ENCODE measurements at places on chromosomes 5 and 9.

- no peak for DNase-seq
Observed at GRCh38 chr5:165665735-165666400, 2160.4 kb downstream of the MAT2B start.

GRCh38 chr5:180792287-180792964 is 10.2 kb downstream of the MGAT1 start:
- DNase-seq, result no peak

DNA sequence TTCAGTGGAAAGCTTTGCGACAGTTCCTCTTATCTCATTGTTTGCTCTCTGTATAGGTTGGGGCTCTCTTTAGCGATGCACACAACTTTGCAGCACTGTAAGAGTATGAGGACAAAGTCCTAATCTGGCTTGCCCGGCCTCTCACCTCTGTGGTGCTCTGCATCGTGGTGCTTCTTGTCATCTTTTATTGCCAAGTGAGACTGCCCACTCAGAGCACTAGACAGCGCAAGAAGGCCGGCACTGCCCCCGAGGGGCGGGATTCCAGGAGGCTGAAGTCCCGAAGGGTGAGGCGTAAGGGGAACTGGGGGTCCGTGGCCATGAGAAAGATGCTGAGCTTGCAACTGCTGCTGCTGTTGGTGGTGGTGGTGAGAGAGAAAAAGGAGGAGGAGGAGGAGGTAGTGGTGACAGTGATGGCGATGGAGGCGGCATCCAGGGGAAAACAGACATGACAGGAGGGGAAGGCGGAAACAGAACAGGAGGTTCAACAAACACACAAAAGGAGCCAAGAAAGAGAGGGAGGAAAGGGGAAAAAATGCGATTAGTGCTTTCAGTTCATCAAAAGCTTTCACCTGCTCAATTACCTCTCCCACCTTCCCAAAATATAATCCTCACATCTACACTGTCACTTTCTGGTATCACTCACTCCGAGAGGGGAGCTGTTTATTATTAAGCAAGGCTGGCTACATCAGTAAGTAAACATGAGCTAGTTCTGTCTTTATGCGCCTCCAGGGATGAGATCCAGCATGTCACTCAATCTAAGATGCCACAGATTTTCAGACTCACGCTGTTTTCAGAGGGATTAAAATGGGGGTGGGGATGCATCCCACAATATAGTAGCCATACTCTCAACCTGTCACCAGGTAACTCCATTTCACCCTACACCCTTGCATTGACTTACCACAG is 55.1 kb downstream of the TLE1 start:
- no peak for DNase-seq

DNA sequence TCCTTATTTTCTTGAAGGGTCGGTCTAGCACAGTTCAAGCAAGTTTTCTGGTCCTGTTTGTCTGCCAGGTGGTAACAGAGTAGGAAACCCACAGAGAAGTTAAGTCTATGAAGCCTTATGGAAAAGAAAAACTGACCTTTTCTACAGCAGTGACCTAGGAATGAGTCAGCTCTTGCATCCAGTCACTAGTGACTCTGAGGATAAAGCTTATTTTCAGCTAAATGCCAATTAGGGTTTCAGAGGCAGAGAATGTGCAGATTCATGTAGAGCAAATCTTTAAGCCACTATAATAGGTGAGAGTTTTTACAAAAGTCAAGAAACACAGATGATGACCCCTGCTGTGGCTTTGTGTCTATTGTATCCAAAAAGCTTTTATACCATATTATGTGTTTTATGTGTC is 100.7 kb downstream of the CWC27 start:
- DNase-seq, result no peak

DNA sequence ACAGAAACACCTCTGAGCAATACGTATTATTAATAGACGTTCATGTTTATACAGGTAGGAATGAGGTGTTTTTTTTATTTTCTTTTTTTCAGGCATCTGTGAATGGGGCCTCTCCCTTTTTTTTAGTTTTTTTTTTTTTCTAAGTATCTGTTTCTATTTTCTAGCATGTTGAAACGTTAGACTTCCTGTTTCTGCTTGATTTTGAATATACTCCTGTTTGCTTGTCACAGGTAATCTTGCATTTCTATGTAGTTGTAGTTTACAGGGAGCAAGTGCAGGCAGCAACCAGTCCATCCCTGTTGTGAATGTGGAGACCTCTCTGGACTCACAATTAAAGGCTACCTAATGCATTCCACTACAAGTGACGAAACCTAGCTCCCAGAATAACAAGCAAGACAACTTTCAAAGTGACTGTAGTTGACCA is 22.8 kb upstream of the TNFAIP8 start:
- no peak for DNase-seq

DNA sequence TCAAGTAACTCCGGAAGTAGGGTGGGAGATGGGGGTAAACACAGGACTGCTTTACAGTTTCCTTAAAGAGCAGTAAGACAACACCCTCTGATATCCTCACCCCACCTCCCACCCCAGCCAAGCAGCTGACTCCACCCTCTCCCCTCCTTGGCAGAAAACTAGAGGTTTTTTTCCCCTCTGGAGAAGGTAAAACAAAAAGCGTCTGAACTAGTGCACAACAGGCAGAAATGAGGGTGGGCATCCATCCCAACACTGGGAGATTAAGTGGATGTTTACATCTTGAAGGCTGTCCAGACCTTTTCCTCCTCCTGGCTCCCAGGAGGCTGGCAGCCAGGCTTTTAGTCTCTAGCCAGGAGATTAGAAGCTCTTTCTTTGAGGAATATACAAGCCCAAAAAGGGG is 13.9 kb upstream of the CTNNAL1 start:
- DNase-seq, result no peak

GRCh38 chr9:135134268-135135022 is 47.0 kb downstream of the OLFM1 start:
- no peak for DNase-seq

DNA sequence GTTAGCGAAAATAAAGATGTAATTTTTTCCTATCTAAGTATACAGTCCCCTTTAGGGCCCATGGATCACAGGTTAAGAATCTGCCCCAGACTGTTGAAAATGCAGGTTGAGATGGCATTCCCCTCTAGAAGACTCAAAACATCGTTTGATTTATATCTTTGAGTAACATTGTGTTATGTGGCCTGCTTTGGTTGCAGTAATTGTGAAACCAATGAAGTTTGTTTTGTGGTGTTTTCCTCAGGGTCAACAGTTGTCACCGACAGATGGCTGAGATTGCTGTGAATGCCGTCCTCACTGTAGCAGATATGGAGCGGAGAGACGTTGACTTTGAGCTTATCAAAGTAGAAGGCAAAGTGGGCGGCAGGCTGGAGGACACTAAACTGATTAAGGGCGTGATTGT is 7.8 kb downstream of the CCT5 start:
- DNase-seq, result no peak

- DNase-seq, result no peak
Observed at GRCh38 chr5:170423692-170424091, 34.5 kb upstream of the KCNMB1 start.

Measured in stimulated activated CD8-positive, alpha-beta memory T cell treated with anti-CD3 and anti-CD28 coated beads, Interleukin-12 subunit alpha, Interleukin-12 subunit beta, amount 100 ng/mL, for 4 hours (primary cell).